CD4-positive, alpha-beta T cell treated with Interleukin-1 beta for 1 hour (primary cell): ENCODE measurements at places on chromosomes 5 and 9.
A peak's percentile ranks its signal among the peaks of the same experiment; 100 is the strongest.

DNA sequence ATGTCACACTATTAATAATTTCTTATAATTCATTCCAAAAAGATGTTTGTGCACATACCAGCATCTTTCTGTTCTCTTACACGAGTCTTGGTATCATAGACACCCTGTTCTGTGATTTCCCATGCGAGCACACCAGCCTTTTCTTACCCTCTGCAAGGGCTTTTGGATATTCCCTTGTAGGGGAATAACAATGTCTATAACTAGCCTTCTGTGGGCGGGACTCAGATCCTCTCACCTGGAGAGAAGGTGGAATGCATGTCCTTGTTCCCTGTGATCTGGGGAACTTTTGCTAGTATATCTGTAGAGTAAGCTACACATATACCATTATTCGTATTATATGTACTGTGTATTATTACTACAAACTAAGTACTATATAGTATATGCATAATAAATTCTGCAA lies 44.8 kb downstream of the EHMT1 start:
- no peak for DNase-seq

DNA sequence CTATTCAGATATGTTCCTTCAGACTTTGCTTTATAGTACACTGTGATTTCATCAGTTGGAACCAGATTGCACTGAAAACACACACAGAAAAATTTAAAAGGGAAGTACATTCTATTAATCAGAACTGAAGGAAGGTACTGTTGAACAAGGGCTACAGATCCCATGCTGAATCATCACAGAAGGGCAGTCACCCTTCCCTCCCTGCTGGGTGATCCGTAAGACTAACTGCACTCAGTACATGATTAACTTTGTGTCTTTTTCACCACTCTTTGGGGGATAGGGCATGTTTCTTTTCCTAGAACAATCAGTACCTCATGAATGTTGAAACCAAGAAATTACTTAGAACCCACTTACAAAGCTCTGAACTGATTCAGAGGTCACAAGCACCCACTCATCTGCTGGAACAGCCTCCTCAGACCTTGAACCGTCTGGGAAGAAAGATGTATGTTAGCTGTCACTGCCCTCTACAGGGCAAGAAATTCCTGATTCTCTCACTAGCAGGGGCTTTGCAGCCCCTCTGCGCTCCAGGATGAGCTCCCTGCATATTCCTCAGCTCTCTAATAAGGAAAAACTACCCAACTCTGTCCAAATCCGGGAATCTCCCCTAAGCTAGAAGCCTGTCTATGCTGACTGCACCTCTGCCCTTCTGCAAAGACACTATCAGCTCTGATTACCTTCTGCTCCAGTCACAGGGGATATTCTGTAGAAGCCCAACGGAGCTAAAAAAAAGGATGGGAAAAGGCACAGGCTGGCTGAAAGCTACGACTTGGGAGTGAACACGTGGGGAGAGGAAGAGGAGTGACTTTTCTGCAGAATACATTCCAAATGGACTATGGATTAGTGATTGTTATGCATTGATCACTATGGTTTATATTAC lies 51.0 kb downstream of the IARS1 start:
- DNase-seq: no peak

GRCh38 chr5:38601133-38601862 lies 44.9 kb upstream of the LIFR start:
- no peak for DNase-seq

DNA sequence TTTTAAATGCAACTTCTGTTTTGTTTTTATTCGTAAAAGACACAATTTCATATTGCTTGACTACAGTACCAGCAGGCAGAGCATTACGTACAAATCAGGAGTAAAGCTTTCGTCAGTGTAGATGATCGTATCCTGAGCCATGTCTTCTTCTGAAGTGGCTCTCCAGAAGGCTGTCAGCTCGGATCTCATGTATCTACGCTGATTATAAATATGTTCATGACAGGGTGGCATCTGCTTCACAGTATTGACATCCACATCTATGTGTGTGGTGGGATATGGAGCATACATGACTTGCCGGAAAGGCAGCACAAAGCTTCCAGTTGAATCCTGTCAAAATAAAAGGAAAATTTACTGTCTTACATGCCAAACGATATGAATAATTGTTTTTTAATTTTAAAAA lies 16.8 kb downstream of the C9orf72 start:
- DNase-seq: no peak

- no peak for DNase-seq
Observed at GRCh38 chr5:167934551-167934971, 356.9 kb upstream of the WWC1 start.

GRCh38 chr5:124906339-124907097 lies 160.1 kb upstream of the ZNF608 start:
- no peak for DNase-seq

DNA sequence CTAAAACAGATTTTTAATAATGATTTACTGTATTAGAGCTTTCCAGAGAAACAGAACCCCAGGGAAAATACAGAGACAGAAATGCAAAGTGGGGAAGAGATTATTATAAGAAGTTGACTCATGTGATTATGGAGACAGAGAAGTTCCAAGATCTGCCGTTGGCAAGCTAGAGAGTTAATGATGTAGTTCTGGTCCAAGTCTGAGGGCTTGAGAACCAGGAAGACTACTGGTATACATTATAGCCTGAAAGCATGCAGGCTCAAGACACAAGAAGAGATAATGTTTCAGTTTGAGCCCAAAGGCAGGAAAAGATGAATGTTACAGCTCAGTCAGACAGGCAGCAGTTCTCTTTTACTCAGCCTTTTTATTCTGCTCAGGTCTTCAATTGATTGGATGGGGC lies 98.8 kb upstream of the NFIL3 start:
- DNase-seq: no peak

DNA sequence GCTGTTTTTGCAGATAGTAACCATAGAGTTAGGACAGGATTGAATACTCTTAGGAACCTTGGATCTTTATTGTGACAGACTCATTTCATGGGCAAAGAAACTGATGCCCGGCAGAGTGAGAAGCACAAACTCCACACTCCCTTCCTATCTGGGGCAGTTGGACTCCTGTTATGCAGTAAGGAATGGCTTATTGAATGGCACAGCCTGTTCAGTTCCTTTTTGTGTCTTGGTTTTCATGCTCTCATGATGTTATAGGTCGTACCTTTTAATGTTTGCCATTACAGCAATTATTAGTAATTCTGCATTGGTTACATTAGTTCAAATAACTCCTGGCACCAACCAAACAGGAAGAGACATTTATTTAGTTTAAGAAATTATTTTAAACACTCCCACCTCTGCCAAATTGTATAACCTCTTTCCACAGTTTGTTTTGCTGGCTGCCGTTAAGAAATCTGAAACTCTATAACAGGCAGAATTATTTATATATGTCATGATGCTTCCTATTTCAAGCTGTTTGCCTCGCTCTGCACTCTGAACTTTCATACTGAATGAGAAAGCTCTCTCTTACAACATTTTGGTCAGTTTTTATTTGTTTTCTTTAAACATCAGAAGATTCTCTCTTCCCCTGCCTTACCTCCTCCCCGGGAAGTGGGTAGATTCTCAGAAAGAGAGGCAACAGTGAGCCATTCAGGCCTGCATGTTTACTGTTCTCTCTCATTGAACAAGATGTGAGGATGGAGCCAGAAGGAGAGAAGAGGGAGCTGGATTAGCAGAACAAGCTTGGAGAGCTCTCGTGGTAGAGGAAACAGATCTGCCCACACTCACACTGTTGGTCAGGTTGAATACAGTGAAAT lies 144.4 kb downstream of the ARHGEF28 start:
- DNase-seq: no peak

GRCh38 chr5:61735531-61735930 lies 403.5 kb downstream of the ZSWIM6 start:
- no peak for DNase-seq

DNA sequence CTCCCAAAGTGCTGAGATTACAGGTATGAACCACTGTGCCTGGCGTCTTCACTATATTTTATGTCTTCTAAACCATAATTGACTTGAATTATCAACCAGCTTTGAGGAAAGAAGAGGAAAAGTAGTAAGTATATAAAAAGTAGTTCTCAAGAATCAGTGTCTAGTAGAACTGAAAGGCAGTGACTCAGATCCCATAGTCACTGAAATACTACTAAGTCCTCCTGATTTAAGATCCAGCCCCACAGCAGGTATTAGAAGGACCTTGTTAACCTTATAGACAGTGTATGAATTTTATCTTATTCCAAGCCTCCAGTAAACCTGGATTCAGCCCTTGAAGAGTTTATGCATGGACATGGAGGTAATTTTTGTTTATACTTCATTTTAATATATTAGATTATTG lies 31.5 kb downstream of the LNPEP start:
- no peak for DNase-seq

DNA sequence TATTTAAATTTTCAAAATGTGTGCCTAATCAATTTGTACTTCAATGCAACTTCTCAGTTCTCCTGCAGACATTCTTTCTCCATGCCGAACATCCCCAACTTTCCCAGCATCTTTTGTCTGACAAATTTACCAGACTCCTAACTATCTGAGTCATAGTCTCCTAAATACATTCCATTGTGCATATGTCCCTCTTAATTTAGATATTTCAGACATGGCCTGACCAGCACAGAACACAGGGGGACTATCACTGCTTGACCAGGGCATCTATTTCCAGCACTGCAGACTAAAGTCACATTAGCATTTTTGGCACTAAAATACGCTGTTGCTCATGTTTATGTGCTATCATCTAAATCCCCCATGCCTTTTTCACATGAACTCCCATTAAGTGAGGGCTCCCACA lies 71.9 kb downstream of the ITGA1 start:
- DNase-seq: no peak

- DNase-seq: no peak
Observed at GRCh38 chr5:109247986-109248385, 161.8 kb downstream of the PJA2 start.

GRCh38 chr5:153542536-153542935 lies 52.1 kb downstream of the GRIA1 start:
- DNase-seq: no peak

GRCh38 chr5:157744051-157745011 lies 819 bp downstream of the LSM11 start:
- DNase-seq: no peak

GRCh38 chr9:76369583-76369982 lies 24.6 kb downstream of the RFK start:
- no peak for DNase-seq

DNA sequence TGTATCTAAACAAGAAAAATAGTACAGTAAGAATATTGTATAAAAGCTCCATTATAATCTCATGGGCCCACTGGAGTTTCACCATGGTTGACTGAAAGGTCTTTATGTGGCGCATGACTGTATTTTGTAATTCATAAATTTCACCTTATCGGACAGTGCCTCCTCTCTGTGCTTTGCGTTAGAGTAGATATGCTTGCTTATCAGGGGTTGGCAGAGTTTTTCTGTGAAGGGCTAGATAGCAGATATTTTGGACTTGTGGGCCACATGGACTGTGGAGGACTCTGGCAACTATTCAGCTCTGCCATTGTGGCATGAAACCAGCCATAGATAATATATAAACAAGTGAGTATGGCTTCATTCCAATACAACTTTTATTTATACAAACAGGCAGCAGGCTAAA lies 23.2 kb downstream of the GAPVD1 start:
- DNase-seq: no peak

- no peak for DNase-seq
Observed at GRCh38 chr9:94054716-94055115, 29.5 kb upstream of the PTPDC1 start.

DNA sequence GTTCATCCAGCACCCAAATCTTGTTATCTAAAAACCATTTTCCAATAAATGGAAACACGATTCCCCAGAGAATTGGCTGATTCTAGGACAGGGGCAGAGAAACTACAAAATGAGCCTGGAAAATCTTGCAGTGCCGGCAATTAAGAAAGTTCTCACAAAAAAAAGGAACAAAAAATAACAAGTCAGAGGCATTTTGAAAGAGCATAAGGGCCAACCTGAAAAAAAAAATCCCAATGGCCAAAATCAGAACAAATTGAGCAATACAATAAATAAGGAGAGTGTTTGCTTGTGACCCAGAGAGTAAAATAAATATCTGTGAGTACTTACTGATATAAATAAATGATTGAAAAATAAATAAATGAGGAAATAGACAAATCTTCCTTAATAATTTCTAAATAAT lies 55.1 kb upstream of the S1PR3 start:
- DNase-seq: no peak

DNA sequence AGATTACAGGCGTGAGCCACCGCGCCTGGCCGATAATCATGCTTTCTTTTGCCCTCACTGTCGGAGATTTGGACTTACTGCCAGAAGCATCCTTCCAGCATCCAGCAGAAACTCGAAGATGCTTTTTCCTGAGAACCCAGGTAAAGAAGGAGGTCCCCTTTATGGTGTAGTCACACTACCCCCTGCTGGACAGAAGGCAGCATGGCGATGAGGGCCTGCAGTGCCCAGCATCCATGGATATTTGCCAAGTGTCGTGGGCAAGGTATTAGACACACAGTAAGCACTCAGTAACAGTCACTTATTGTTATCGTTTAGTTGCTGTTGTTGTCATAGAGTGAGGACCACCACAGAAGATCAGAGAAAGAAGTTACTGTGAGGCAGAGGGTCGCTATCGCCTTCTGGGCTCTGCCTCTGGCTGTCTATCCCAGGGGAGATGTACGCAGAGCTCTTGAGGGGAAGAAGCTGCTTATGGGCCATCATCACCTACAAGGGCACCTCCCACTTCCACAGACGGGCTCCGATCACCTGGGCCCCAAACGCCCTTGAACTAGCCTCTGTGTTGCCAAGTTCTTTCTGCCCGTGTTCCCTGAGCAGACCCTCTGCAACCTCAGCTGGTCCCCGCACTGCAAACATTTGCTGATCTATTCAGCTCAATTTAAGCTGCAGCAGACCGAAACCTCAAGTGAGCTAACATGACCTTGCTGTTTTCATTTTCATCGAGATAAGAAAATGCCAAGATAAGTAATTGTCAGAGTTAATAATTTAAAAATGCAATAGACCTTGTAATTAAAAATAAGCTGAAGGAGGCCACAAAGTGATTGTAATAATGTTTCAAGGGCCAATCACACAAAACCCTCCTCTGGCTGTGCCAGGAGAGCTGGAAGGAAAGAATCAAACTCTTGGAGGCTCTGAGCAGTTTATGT lies 23.9 kb downstream of the C5orf15 start:
- peak; percentile 33 for DNase-seq

DNA sequence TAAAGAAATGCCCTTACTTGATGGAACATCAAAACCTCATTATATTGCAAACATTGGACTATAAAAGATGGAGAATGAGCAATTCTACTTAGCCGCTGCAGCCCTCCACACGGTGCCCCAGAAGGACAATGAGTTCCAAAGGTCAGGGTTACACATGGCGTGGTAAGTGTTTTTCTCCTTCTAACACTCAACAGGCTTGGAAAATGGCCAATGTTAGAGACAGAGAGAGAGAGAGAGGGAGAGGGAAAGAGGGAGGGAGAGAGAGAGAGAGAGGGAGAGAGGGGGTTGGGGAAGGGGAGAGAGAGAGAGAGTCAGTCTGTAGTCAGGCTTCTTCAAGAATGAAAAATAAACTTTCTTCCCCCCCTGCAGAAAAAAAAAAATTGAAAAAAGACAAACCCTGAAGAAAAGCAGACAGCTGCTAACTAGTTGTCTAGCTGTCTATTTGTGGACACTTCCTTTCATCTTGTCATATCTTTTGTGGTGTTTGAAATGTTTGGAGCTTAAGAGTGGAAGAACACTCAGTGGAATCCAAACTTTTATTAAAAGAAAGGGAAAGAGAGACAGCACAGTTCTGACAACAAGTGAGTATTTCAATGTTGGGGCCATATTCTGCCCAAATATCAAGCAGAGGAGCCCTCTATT lies 324.8 kb downstream of the TMEM38B start:
- DNase-seq: no peak

GRCh38 chr5:12662545-12663314 lies 758.5 kb upstream of the CTNND2 start:
- no peak for DNase-seq

- no peak for DNase-seq
Observed at GRCh38 chr5:158398360-158399201, 539.6 kb upstream of the CLINT1 start.

- no peak for DNase-seq
Observed at GRCh38 chr9:125472926-125473701, 211.5 kb downstream of the GAPVD1 start.
